Stimulated activated CD8-positive, alpha-beta memory T cell treated with anti-CD3 and anti-CD28 coated beads, Interleukin-15, amount 100 ng/mL, for 48 hours (primary cell): ENCODE measurements at places on chromosomes 12 and 14.

- DNase-seq: no peak
These were observed 12.2 kb downstream of the RERG start for GRCh38 chr12:15208871-15209656.

DNA sequence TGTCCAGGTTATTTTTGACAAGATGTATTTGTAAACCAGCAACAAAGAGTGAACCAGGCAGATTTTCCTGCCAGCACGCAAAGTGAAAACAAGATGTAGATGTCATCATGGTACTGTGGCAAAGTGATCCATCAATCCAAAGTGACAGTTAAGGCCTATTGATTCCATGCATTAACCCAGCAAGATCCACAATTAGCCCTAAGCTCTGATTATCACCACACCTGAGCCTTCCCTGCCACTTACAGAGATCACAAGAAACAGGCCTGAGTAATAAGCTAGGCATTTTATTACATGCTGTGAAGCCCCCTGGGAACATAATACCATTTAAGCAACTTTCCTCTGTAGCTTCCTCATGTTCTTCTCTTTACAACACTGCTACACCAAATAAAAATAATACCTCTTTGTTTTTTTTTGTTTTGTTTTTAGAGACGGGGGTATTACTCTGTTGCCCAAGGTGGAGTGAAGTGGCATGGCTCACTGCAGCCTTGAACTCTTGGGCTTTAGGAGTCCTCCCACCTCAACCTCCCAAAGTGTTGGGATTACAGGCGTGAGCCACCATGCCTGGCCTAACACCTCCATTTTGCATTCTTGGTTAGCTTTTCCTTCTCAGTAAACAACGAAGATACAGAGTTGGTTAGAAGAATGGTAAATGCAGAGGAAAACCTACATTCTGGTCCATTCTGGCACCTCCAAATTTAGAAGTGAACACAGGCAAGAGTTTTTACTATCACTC, 85.5 kb downstream of the STON2 start:
- DNase-seq: no peak

DNA sequence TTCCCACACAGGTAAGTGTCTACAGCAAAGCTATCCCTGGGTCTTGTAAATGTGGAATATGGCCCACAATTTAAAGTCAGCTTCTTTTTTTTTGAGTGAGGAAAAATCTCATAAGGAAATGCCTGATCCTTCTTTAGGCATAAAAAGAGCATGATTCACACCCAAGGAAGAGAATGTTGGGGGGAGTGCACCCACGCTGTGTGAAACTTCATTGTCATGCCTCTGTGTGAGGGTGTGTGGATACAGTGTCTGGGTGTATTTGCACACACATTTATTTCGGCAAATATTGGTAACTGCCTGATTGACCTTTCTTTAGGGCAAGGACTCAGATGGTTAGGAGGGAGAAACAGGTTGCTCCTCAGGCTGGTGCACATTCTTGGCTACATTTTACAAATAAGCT, 196.8 kb upstream of the STXBP6 start:
- no peak for DNase-seq

DNA sequence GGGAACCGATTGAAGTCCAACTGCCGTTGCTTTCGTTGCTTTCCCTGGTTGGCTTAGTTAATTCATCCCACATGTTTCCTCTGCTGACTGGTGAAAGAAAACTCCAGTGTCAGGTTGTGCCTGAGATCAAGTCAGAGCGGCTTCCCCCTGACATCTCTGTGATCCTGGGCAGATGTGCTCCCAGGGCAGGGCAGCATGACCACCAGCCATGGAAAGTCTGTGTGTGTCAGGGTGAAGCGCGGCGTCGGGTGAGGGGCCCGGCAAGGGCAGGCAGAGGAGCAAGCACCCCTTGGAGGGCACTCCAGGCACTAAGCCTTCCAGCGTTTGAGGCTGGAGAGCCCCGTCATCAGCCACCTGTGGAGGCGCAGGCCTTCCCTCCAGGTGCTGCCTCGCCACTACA, 54.5 kb upstream of the IGF1 start:
- no peak for DNase-seq

DNA sequence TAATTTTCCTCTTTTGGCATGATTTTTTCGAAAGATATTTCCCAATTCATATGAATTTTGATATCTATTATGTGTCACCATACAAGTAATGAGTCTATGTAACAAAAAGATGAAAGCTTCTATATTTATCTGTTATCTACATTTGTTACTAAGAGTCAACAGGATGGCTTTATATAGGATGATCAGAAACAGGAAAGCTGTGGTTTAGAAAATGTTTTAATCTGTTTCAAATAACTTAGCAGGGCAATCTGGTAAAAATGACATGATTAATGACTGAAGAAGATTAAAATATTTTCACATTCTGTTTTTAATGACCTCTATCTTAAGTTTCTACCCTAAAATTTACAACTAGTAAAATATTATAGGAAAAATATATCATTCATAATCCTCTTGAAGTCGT, 105.8 kb downstream of the MSRB3 start:
- DNase-seq: no peak

DNA sequence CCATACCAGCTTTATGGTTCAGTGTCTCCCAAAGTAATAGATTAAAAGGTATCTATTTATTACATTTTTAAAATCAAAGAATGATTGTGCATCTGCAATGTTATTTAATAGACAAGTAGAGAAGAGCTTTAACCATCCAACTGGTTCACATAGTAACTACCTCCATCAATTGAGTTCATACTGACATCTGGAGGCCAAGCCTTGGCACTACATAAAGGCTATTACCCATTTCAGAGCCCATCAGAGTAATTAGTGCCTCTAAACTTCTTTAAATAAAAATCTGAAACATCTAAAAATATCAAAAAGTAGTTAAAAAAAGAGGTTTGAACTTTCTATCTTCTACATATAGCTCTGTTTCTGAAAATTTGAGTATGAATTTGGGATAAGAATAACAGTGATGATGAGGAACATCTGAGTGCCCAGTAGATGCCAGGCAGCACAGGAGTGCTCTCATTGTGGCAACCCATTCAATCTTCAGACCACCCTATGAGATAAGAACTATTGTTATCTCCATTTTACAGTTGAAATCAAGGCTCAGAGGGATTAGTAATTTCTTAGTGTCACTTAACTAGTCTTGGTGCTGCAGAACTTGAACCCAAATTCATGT, 132.9 kb upstream of the DAAM1 start:
- no peak for DNase-seq

DNA sequence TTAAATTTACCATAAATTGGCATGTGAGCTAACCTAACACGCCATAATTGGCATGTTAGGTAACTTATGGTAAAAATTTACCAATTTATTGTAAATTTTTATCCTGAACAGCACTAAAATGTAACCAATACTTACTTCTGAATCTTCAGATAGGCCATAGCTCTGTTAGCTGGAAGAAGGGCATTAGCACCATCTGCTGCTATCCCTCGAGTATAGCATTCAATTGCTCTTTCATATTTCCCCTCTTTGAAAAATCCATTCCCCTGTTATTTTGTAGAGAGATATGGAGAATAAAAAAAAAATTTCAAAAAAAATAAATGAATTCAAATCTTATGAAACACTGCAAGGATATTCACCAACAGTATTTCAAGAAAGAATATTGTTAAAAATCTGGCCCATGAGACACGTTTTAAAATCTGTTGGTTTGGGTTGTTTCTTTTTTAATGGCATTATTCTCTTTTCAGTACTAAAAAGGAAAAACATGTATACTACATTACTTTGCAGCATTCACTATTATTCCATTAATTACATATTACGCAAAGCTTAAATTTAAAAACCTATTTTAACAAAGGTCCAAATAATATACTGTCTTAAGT, 19.1 kb downstream of the RPAP3 start:
- DNase-seq: no peak
